ENCODE measurements at places on chromosomes 2 and 18.

DNA sequence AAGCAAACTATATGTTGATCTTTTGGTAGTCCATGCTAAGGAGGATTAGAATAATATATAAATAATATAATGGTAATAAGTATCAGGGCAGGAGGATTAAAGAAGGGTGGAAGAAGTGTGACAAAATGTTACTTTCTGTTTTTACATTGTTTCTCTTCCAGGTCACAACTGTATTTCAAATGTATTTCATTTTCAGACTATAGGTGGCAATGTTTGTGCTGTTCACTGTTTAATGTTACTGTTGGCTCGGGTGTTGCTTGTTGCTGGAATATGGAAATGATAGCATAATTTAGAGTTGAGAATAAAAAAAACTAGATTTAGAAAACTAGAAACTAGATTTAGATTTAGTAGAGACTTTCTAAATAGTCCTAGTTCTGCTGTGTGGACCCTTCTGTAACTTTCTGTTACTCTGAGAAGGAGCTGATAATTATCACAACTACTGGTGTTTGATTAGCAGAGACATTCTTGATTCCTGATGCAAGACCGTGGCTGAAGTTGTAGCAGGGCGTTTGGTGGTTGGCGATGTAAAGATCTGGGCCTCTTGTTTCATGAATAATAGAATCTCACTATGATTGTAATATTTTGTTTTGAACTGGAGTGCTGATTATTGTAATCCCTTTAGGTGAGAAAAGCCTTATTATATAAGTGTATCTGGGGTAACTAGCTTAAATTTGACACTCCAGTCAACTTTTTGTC lies 7.9 kb downstream of the NEDD4L start:
- DNase-seq, result no peak

DNA sequence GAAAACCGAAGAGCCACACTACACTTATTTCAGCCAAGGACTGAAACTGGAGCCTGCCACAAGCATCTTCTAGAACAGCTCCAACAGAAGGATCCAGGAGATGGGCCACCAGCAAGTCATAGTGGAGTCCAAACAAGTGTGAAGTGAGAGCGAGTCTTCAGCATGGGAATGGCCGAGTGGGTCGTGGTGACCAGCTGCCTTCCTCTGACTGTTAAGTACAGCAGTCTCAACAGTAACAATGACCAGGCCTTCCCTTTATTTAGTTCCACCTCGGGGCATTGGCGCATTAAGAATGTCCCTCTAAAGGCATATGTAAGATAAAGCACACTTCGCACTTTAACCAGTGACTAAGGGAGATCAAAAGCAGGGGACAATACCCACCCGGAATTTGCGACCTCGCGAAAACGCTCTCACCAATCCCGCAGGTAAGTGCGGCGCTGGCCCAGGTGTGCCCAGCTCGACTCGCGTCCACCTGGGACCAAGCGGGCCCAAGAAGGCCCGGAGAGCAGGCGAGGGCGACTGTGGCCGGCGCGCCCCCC lies 1.1 kb downstream of the L3MBTL4 start:
- DNase-seq, result no peak

- DNase-seq, result no peak
Measured at GRCh38 chr2:3168230-3168891, 209.3 kb downstream of the EIPR1 start.

DNA sequence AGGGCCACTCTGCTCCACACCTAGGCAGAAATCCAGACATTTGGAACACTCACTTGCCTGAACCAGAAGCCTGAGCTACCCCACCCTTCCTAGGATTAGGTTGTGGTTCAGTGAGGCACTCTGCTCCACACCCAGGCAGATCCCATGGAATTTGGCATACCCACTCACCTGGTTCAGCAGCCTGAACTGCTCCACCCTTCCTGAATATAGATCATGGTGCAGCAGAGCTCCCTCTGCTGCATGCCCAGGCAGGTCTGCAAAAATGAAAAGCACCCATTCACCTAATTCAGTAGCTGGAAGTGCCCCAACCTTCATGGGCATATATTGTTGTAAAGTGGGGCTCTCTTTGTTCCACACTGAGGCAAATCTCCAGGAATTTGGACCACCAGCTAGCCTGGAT lies 185.1 kb upstream of the CNTNAP5 start:
- DNase-seq, result no peak

GRCh38 chr2:37337620-37338280 lies 6.7 kb upstream of the QPCT start:
- no peak for DNase-seq

GRCh38 chr2:109675666-109676345 lies 61.6 kb downstream of the SOWAHC start:
- no peak for DNase-seq

DNA sequence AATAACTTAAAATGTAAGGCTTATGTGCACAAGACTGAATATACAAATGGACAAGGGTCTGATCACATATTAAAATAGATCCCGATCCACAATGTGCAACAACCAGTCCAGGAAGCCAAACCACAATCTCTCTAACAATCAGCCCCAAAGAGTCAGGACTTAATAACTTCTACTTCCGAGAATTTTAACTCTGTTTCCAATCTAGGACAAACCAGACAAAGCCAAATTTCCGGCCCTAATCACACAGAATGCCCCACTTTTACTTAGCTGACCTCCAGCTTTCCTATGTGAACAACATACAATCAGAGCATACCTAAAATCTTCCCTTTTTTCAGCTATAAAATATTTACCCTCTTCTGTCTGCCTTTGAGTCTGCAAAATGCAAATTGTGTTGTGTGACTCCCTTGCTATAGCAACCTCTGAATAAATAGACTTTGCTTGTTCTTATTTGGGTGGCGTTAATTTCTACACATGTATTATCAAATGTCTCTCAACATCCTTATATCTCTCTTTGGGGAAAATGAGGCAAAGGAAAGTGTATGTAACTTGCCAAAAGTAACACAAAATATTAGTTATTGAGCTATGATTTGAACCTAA lies 381.9 kb upstream of the MC4R start:
- no peak for DNase-seq

- DNase-seq, result no peak
Measured at GRCh38 chr2:174623690-174624089, 26.1 kb upstream of the WIPF1 start.

DNA sequence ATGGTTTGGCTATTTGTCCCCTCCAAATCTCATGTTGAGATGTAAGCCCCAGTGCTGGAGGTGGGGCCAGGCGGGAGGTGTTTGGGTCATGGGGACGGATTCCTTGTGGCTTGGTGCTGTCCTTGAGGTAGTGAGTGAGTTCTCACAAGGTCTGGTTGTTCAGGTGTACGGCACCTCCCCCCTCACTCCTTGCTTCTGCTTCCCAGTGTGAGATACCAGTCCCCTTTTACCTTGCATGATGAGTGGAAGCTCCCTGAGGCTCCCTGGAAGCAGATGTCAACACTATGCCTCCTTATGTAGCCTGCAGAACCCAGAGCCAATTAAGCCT lies 232.6 kb downstream of the LDLRAD4 start:
- no peak for DNase-seq

- no peak for DNase-seq
Measured at GRCh38 chr2:222982010-222982908, 69.7 kb upstream of the KCNE4 start.

DNA sequence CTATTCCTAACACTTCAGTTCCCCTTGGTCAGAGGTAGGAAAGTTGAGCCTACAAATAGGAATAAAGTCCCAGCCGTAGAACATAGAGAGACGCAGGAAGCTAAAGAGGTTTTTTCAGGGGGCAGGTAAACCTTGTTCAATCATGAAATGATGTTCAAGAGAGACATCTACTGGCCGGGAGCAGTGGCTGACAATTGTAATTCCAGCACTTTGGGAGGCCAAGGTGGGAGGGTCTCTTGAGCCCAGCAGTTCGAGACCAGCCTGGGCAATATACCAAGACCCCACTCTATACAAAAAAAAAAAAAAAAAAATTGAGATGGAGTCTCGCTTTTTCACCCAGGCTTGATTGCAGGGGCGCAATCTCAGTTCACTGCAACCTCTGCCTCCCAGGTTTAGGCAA lies 66.7 kb upstream of the DNAJC10 start:
- DNase-seq, result no peak

GRCh38 chr2:56522605-56523089 lies 338.9 kb downstream of the CCDC85A start:
- no peak for DNase-seq

DNA sequence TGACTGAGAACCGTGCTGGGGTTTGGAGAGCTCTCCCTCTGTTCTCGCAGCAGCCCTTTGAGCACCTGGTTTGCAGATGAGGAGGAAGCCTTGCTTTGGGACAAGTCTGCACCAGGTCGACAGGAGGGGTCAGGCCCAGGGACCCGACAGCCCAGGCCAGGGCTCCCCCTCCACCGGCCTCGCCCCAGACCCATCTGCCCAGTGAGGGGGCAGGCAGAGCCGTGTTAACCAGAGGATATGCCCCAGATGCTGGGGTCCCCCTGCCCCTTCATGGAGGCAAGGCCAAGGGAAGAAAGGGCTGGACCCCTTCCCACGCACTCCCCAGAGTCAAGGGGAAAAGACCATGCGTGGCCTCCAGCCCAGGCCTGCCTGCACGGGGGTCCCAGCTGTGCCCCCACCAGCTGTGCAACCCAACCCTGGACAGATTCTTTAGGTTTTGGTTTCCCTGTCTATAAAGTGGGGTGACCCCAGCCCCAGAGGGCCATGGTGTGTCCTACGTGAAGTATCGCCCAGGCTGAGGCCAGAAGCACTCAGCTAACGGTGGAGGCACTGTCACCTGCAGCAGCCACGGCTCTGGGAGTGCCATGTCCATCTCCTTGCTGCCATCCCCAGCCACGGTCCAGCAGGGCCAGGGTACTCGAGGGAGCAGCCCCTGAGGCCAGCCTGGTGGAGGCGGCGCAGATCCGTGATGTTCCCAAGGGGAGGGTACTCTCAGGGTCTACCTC lies 4.8 kb upstream of the SNED1 start:
- DNase-seq, result no peak

GRCh38 chr2:134988994-134989605 lies 58.1 kb downstream of the MAP3K19 start:
- no peak for DNase-seq

DNA sequence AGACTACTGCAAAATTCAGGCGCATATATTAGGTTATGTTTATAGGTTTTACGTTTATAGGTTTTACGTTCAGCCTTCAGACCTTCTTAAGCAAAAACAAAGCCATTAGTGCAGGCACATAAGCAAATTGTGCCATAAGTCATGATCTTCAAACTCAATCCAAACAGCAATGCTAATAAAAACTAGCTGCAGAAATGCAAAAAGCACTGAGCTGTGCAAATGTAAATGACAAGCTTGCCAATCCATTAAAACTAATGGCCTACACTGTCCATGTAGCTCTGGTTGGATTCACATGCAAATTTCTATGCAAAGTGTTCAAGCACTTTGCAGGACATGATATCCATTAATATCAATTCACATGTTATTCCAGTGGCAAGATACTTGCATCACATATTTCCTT lies 50.9 kb downstream of the LRPPRC start:
- no peak for DNase-seq

- no peak for DNase-seq
Measured at GRCh38 chr2:213286161-213286560, 1.9 kb downstream of the SPAG16 start.

GRCh38 chr2:234163510-234164045 lies 113.1 kb downstream of the SPP2 start:
- DNase-seq, result no peak

DNA sequence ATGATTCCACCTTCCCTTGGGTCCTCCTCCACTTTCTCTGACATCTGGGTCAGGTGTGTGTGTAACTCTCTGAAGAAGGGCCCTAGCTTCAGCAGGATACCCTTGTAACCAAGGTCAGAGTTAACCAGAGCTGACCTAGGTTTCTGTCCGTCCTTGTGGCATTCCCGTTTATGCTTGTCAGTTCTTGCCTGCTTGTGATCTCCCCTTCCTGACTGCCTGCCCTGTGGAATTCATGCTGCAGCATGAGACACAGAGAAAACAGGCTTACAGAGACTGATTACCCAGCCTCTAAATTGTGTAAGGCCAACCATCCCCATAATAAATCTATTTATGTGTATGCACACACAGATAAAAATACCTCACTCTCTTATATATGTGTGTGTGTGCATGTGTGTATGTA lies 22.8 kb downstream of the NXPH2 start:
- no peak for DNase-seq

- no peak for DNase-seq
Measured at GRCh38 chr2:64793701-64794100, 140.0 kb upstream of the SERTAD2 start.

DNA sequence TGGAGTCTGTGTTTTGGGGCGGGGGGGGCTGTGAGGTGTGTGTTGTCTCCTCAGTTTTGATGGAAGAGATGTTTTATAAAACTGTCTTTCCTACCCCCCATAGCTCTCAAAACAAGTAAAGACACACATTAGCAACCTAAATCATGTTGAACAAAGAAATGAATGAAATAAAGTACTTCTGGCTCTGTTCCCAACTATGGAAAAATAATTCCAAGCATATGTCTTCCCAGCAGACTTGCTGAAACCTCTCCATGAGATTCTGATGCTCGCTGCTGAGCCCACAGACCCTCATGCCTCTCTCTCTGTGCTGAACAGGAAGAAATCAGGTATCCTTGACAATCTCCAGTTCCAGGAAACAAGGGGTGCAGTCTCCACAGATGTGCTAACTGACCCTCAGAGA lies 226.7 kb upstream of the KLHL29 start:
- DNase-seq, result no peak

DNA sequence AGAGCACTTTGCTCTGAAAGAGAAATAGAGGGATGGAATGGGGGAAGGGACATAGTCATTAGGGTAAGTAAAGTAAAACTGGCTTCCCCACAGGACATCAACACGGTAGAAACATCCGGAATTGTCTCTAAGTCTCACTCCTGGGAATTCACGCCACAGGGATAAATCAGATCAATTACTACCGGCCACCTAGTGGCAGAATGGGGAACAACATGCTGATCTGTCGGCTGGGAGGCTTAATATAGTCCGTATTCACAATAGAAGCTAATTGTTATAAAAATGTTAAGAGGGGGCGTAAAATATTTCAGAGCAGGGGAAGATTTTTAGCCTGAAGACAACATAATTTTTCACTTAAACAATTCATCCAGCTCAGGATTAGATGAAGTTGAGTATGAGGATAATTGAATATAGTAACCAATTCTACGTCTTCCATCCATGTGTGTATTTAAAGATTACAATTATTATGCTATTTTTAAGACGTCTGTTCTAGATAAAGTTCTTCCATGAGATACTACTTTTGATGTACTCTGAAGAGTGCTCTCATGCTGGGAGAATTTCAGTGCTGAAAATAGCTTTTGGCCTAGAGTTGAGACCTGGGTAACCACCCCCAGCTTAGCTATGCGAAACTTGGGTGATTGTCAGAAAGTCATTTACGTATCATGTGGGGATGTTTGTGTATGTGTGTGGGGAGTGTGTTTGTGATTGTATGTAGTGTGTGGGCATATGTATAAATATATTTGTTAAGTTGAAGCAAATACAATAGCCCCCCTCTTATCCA lies 65.7 kb downstream of the LRRTM1 start:
- DNase-seq, result no peak

- DNase-seq, result no peak
Measured at GRCh38 chr2:45132551-45132950, 123.3 kb upstream of the SIX2 start.

DNA sequence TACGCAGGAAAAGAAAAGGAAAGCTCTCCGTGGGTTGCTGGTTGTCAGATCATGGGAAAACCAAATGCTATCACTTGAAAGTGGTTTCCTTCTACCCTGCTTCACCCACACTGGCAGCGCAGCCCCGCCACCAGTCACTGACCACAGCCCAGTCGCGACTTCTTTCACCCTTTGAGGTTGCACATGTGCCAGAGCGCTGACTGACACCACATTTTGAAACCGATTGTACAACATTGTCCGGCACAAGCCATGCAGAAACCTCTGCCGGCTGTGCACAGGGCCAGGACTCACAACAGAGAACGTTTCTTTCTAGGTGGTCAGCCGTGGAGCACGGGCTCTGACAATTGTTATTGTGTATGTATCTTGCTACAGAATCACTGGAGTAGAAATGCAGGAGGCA lies 827.2 kb upstream of the POU3F3 start:
- no peak for DNase-seq
